CD4-positive, alpha-beta T cell treated with Interleukin-15 for 1 hour (primary cell): ENCODE measurements at places on chromosomes 5 and 9.

DNA sequence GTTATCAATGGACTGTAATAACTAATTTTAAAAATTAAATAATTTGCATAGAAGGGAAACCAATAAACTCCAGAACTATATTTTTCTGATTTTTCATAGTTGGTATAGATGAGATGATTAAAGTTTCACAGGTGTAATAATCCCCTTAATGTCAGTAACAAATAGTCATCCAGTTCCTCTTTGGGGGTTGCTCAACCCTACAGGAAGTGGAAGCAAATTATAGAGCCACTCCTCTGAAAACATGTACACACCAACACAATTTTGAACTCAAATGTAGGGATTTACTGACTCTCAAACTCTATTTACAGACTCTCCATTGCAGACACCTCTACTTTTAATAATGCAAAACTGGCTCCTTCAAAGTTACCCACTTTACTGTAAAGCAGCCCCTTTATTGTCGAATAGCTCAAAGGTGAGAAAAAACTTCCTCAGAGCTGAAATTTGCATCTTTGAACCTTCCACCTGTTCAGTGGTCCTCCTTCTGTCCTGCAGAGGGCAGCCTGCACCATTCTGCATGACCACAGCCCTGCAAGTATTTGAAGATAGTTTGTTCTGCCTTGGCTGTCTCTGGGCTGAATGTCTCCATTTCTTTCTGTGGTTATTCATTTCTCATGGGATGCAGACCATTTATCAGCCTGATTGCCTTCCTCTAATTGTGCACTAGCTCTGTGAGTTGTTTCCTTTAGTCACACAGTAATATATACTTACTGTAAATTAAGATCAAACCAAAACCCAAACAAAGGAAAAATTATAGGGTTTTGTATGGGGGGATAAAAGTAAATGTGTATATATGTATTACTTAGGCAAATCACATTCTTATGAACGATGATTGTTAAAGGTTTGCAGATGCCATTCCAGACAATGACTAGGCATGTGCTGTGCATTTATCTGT is 383.2 kb upstream of the SGCD start:
- DNase-seq, result no peak

GRCh38 chr9:37464426-37465248 is 613 bp downstream of the ZBTB5 start:
- peak; percentile 75 for DNase-seq

DNA sequence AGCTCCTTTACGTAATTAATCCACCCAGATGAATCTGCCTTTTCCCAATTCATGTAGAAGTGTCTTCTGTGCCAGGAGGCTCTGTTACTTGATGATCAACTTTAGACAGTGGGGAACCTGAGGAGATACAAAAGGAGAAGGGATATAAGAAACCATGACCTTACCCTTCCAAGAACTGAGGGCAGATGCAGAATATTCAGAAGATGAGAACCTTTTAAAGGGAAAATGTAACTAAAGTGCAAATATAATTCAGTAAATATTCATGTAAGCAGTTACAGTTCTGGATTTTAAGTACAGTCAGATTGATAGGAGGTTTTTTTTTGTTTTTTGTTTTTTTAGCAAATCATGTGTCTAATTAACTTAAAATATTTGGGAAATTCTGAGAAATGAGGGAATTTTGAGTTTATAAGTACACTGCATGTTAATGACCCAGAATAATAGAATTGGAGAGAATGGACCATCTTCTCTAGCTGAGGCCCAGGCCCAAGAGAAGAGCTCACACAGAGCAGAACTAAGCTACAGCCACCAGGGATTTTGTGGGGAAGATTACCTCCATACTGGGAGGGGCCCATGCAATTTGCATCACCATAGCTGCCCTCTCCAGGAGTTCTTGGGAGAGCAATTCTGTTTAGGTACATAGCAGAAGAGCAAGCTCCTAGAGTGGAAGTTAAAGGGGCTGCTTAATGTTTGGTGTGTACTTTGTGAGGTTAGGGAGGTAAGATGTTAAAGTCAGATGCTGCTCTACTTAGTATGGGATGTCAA is 61.5 kb downstream of the SV2C start:
- no peak for DNase-seq

GRCh38 chr5:135217669-135218485 is 181.2 kb downstream of the MACROH2A1 start:
- no peak for DNase-seq

DNA sequence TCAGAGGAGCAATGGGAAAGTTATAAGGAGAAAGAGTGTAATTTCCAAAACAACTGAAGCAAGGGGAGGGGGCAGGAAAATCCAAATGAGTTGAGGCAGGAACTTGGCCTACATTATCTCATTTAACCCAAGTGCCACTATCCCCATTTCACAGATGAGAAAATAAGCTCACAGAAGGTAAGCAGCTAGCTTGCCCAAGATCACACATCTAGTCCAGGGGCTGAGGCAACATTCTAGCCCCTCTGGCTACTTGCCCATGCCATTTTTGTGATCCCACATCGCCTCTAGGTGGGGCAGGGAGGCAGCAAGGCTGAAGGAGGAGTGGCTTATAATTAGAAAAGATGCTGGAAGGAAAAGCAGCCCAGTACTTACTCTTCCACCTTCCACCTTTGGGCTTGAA is 2.6 kb upstream of the PSIP1 start:
- DNase-seq, result no peak

- no peak for DNase-seq
Measured at GRCh38 chr9:108188482-108188881, 667.3 kb downstream of the ACTL7B start.

- no peak for DNase-seq
Measured at GRCh38 chr9:99722877-99723276, 98.8 kb upstream of the NR4A3 start.

DNA sequence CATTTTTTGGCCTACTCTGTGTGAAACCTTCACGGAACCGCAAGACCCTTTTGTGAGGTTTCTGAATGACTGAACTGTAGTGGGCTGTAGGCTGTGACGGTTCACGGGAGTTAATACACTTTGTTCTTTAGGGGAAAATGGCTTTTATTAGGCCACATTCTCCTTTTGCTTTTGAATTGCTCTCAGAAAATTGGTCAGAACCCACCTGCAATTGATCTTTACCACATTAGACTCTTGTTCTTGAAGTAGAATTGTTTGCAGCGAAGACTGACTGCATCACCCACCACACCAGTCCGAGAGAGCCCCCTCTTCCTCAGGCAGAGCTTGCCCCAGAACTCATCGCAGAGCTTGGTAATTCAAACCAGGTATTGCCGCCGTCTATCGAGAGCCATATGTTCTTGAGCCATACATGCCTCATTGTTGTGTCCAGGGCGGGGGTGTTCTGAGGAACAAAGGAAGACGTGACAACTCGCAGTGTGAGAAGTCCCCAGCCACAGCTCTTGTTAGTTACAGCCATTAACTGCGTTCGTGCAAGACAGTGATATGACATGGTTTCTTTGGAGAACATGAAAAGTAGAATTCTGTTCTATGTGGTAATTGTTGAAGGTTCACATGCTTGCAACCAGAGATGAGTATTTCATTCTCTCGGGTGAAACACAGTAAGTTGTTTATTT is 166.4 kb upstream of the OTULINL start:
- DNase-seq, result no peak

GRCh38 chr5:44278469-44278868 is 110.8 kb downstream of the FGF10 start:
- DNase-seq, result no peak

GRCh38 chr9:112112519-112112918 is 62.6 kb downstream of the SUSD1 start:
- no peak for DNase-seq

- no peak for DNase-seq
Measured at GRCh38 chr5:6748142-6748541, 34.9 kb downstream of the TENT4A start.

DNA sequence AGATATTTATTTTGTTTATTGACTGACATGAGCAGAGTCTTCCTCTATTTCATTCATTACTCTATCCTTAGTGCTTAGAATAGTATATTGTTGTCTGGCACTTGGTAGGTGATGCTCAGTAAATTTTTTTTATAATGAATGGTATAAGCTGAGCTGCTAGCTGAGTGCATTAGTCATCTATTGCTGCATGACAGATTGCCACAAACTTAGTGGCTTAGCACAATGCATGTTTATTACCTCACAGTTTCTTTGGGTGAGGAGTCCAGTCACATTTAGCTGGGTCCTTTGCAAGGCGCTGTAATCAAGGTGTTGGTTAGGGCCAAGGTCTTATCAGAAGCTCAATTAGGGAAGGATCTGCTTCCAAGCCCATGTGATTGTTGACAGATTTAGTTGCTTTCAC is 23.1 kb downstream of the SMAD5 start:
- DNase-seq, result no peak

GRCh38 chr9:137520614-137521404 is 29.4 kb downstream of the PNPLA7 start:
- no peak for DNase-seq

DNA sequence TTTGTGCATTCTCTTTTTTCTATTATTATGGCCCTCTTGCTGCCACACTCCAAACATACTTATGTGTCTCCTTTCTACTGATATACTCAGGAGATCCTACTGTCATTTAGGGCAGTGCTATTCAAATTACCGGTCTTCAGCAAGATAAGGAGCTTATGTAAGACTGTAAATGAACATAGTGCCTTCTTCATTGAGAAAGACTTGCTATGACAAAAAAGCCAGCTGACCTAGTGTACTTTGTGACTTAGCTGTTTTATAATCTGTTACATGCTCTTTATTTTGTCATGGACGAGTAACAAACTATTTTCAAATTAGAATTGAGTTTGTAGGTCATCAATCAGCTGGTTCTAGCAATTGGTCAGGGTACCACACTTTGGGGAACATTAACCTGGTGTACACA is 32.8 kb downstream of the RANBP17 start:
- no peak for DNase-seq

DNA sequence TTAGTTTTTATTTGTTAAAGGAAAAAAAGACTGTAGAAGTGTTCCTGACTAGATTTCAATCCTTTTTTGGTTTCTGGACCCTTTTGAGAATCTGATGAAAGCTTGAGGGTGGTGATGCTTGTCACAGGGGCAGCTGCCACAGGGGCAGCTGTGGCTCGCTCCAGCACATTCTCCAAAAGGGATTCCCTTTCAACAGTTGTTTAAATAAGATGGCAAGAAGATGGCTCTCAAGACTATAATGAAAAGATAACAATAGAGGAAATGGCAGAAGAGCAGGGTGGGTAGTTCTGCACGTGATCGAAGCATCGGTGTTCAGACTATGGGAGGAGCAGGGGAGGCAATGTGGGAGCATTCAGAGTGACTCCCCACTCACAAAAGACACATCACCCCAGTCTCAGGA is 46.5 kb upstream of the TNFAIP8 start:
- DNase-seq, result no peak
